MV-4-11 (cell line): ENCODE measurements at places on chromosomes 12 and 14.

GRCh38 chr14:97594306-97594705, 797.1 kb downstream of the VRK1 start:
- no peak for DNase-seq

- no peak for DNase-seq
Observed at GRCh38 chr14:102187568-102188001, 47.9 kb downstream of the WDR20 start.

DNA sequence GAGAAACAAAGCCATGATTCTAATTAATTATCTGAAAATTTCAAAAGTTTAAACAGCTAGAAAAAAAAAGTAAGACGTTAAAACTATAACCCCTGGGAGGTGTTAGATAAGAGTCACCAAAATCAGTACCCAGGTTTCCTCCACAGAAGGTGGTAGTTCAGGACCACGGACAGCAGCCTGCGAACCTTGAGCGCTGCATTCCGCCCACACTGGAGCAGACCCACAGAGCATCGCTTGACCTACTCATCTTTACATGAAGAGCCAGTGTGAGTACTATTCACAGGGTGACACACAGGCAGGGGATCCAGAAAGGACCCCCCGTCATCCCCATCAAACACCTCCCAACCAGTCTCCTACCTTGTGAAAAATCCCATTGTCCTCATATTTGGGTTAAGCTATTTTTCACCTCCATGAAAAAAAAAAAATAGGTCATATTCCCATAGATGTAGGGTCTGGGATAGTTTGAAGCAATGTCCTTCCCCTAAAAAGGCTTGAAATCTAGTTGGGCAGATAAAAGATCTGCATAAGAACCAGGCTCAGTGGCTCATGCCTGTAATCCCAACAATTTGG, 8.8 kb upstream of the CHGA start:
- DNase-seq: peak; percentile 9

GRCh38 chr12:2312770-2313169, 260.0 kb downstream of the CACNA1C start:
- no peak for DNase-seq

DNA sequence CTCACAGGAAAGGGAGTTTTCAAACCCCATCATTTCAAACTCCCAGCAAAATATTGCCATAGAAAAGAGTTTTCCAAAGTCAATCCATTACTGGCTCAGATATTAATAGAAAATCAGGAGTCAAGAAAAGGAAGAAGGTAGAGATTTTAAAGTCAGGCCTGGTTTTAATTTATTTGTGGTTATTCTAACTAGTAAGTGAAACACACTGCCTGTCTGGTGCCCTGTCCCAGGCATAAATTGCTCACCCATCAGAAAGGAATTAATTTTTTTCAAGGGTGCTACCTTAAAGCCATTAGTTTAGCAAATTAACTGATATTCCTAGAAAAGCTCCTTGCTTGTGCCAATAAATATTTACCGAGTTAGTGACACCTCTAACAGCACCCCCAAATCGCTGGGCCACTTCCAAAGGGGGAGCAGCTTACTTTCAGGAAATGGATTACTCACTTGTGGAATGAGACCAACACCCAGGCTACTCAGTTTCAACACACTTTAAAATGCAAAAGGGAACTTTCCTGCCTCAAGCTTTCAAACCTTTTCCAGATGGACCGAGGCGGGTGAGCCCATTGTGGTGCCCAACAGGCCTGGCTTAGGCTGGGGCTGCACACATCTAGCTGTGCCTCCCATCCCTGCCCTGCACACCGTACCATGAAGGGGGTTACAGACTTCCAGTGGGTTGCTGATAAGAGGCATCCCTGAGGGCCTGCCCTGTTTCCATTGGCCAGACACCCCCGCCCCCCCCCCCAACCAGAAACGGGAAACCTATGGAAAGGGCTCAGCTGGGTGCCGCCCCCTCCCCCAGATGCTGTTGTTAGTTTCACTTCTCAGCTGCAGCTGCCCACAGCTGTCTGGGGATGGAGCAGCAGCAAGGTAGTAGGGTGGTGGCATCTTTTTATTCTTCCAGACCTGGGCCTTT, 117.2 kb downstream of the SAMD4A start:
- DNase-seq: peak; percentile 16
